ENCODE measurements at places on chromosomes 4 and X.

DNA sequence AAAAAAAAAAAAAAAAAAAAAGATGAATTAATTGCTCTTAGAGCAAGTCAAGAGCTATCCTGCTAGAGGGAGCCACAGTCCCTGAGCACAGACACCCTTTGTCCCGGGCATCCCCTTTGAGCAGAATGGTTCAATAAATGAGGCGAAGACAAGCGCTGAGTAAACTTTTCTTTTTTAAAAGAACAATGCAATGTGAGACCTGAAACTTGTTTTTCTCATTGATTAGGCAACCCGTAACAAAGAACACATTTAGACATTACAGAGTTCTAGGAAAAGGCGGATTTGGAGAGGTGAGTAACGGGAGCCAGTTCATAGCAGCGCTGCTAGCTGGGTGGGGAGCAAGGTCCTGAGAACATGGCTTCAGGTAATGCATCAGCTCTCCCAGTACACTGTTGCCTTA lies 46.1 kb downstream of the GRK4 start:
- DNase-seq: no peak

DNA sequence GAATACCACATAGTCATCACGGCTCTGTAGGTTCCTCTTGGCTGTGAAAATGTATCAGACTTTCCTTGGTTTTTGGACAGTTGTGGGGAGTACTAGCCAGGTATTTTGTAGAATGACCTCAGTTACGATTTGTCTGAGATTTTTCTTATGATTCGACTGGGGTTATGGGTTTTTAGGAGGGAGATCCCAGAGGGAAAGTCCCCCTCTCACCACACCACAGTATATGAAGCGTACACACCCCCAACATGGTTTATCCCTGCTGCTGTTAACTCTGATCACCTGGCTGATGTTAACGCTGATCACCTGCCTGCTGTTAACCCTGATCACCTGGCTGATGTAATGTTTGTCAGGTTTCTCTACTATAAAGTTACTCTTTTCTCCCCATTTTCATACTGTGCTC lies 72.6 kb downstream of the ANAPC4 start:
- DNase-seq: no peak

GRCh38 chrX:148380650-148381561 lies 119.5 kb upstream of the AFF2 start:
- no peak for DNase-seq

DNA sequence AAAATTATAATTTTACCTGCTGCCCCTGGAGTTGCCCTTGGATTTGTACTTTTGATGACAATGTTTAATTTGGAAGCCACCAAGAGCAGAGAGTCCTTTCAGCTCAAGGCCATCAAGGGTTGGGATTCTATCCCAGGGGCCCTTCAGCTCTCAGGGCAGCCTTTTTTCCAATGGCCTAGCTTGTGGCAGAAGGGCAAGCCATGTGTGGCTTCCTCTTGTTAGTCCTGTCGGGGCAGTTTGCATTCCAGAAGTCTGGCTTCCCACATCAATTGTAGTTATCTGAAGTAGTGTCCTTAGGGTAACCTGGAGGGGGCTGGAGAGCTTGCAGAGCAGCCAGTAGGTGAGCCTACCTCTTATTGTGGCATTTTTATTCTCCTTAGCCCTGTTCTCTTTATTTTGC lies 569.4 kb downstream of the TRAM1L1 start:
- no peak for DNase-seq

- DNase-seq: no peak
Observed at GRCh38 chrX:73851014-73852009, 288.3 kb downstream of the CHIC1 start.

DNA sequence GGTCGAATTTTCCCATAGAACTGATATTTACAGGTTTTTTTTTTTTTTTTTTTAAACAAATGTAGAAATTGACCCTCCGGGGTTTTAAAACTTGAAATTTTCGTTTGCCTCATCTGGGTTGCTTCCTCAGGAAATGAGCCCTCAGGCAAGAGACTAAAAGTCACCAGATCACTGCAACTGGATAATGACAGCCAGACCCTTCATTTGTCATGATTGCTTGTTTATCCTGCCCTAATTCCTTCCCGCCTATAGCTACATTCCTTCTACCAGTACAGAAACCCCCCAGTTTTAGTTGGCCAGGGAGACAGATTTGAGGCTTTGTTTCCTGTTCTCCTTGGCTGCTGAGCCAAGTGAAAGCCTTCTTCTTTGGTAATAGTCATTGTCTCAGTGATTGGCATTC lies 44.0 kb upstream of the IGFBP7 start:
- DNase-seq: no peak

- no peak for DNase-seq
Observed at GRCh38 chr4:71141125-71141524, 147.7 kb downstream of the DCK start.

DNA sequence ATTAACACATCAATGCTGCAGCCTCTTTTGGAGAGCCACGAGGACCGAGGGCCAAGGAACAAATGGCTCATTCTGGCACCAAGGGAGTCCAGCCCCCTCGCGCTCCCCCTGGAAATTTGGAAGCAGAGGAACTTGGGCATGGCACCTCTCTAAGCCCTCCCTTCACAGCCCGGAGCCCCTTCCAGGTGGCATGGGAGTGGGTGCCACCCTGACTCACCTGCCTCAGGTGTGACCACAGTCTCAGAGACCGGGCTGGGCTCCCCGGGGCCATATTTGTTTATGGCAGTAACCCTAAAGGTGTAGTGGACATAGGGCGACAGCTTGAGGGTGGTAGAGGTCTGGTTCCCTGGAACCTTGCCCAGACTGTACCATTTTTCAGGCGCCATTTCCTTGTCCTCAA lies 18.8 kb downstream of the L1CAM start:
- DNase-seq: no peak

DNA sequence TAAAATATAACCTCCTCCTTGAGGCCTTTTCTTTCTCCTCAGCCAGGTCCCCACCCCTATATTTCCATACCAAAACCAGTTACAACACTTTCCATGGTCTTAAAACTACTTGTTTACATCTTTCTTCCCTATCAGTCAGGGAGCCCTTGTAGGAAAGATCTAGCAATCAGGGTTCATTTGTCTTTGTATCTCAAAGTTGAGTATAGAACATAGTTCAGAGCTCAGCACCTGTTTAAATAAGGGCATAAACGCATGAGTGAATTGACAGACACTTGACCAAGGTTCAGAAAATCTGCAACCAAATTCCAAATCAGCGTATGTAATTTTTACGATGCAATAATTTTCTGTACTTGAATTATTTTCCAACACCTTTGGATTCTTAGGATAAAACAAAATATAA lies 352.2 kb upstream of the MAGEB16 start:
- no peak for DNase-seq

DNA sequence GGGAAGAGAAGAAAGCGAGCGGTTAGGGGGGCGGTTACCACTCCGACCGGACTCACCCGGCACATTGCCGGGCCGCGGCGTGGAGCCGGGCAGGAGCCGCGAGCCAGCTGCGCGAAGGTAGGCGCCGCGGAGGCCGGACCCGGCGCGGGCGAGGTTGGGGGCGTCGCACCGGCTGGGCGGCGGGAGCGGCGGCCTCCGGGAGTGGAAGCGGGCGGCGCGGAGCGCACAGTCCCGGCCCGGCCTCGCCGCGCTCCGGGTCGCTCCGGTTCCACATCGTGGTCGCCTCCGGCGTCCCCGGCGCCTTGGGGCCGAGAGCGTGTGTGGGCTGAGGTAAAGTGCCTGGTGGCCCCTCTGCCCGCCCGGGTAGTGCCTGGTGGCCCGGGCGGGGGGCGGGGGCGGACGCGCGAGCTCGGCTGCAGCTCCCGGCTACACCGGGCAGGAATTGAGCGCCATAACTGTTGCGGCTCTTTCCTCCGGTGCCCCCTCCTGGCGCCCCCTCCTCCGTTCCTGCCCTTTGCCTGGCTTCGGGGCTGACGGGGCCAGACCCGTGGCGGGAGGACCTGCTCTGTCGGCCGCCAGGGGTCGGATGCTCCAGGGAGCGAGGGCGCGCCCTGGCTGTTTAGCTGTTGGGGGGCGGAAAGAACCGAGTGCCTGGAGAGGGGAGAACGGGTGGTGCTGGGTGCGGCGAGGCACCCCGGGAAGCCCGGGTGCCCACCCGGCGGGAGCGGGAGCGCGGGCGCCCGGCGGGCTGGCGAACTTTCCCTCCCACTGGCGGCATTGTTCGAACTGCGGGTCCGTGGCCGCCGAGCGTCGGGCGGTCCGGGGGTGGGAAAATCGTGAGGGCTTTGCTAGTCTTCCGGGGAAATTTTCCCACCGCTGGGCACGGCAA lies 626 bp downstream of the JADE3 start:
- peak; percentile 3 for DNase-seq

- no peak for DNase-seq
Observed at GRCh38 chr4:123284168-123284567, 112.4 kb upstream of the SPRY1 start.

DNA sequence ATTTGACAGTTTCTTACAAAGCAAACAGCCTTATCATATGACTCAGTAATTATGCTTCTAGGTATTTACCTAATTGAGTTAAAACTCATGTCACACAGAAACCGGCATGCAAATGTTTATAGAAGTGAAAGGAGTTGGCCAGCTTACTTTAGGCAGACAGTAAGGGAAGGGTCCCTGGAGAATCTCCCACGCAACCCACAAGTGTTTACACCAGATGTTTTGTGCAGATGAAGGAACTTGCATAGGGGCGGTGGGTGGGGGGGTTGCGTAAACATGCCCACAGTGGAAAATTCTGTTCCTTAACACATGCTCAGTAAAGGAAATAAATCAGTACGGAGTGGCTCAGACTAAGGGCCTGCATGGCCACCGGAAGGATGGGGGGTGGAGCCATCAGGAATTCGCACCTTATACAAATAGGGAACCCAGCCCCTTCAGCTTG lies 330.5 kb upstream of the AADAT start:
- DNase-seq: peak; percentile 1

Measured in NCI-H524 (cell line).